Posterior cingulate gyrus (tissue), 11 donors: ENCODE measurements at places on chromosomes 7 and 10.
A peak's percentile ranks its signal among the peaks of the same experiment; 100 is the strongest.

GRCh38 chr7:148337246-148337965, 253.2 kb upstream of the C7orf33 start:
- DNase-seq, result no peak

DNA sequence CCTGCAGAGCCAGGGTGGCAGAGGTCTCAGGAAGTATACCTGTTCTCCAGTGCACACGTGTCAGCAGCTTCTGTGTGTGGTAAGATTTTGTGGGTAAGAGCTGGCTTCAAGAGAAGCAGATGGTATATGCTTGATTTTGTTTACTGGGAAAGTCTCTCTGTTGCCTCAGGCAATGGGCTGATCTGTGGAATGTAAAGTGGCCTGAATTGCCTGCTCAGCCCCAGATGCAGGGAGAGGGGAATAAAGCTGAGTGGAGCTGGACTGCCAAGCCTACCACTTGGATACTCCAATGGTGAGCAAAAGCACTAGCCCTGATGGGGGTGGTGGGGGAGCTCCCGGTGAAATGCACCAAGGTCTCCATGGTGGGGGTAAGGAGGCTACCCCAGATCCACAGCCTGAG, 156.1 kb downstream of the WDR11 start:
- DNase-seq, result no peak

- DNase-seq, result no peak
Observed at GRCh38 chr10:74750848-74751274, 75.5 kb upstream of the KAT6B start.

DNA sequence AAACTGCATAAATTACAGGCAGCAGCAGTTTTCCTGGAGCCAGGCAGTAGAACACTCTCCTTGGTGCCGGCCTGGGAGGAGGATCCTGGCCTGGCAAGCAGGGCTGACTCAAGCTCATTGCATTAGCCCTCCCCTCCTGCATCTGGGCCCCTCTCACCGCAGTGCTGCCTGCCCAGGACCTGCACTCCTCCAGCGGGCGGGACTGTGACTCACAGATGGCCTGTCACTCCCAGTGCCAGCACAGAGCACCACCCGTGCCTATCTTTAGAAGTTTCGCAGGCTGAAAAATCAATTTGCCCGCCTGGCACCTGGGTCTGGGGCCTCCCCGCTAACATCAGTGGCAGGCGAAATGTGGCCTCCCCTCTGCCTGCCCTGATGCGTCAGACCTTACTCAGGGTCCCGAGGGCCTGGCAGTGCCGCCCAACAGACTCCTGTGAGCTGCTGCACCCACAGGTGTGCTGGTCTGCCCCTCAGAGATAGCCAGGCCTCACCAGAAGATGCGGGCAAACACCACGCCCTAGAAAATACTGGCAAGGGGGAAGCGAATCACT, 123.8 kb downstream of the KCNMA1 start:
- peak; percentile 55 for DNase-seq

GRCh38 chr7:80630608-80631405, 7.6 kb upstream of the CD36 start:
- DNase-seq, result no peak

DNA sequence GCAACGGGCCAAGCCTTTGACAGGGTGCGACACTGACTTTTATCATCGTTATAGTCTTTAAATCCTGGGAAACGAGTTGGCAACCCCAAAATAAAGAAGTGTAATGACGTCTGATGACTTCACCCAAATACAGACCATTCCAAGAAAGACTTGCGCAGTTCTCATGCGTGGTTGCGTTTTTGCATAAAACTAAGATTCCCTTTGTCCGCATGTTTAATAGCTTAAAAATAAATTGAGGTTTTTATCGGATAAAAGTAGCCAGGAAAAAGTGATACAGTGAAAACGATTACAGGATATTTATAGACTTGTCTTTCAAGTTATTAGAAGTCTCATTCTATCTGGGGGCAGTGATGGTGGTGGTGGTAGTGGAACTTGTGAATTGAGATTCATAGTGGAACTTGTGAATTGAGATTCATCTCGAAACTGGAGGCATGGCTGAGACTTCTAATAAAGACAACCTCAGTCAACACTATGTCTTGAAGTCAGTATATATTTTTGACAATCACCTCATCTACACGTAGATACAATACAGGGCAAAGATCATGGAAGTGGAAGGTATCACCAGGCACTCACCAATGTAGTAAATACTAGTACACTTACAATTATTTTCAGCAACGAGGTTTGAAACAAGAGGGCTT, 1.2 kb upstream of the NAMPT start:
- no peak for DNase-seq

DNA sequence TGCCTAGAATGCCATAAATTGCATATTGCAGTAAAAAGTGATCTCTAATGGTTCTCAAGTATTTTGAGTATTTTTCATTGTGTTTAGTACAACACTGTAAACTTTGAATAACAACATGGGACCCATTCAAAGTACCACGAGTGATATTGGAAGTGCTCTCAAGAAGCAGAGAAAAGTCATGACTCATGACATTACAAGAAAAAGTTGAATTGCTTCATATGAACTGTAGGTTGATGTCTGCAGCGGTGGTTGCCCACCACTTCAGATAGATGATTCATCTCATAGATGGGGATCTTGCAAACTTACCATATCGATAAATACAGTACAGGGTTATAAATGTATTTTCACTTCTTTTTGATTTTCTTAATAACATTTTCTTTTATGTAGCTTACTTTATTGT, 33.9 kb downstream of the ENTPD1 start:
- DNase-seq, result no peak

DNA sequence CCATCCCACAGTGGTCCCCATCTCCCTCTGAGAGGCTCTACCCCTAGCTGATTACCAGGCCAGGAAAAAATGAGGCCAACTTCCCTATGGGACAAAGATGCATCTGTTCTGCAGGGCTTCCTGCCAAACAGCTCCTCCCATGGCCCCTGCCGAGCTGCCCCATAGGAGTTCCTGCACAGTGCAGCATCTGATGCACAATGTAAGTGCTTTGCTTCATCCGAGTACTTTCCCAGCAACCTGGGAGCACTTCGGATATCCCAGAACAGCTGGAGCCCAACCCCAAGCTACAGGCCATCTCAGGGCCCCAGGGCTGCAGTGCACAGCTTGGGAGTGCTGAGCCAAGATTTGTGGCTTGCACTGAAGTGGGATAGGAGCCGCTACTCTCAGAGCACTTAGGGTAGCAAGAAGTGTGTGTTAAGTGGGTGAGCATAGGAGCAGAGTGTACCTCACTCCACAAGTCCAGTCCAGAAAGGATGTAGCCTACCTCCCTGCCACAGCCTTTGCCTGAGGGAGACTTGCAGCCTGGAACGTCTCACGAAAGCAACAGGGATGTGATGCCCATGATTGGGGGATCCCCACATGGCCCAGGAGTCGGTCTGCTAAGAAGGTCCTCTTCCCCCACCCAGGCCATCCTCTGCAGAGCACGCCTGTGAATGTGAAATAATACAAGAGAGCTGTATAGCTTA, 209.6 kb upstream of the VWC2 start:
- DNase-seq, result no peak

GRCh38 chr7:7647495-7648036, 7.0 kb downstream of the UMAD1 start:
- no peak for DNase-seq

GRCh38 chr7:123754271-123754871, 5.6 kb upstream of the WASL start:
- DNase-seq, result no peak

DNA sequence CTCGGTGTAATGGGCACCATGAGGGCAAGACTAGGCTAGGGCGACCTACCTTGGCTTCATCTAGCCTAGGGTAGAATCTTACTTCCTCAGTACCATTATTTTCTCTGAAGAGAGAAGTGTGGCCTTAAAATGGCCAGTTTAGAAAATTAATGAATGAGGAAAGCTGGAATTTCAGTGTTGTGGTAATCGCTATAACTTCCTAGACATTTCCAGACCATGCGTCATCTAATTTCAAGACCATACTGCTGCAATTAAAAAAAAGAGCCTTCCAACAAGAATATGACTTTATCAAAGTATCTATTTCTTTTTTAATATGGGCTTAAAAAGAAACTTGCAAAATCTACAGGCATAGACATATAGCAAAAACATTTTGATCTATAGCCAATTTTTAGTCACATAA, 68.5 kb downstream of the CPVL start:
- DNase-seq, result no peak

GRCh38 chr7:69799048-69799697, 200.9 kb downstream of the AUTS2 start:
- DNase-seq, result no peak

- DNase-seq, result no peak
Observed at GRCh38 chr7:2639181-2639681, 7.4 kb downstream of the TTYH3 start.

- no peak for DNase-seq
Observed at GRCh38 chr7:5679813-5680473, 101.5 kb downstream of the RNF216 start.
